RPMI8226 (cell line): ENCODE measurements at places on chromosomes 2 and 18.

- no peak for DNase-seq
These were observed 95.9 kb upstream of the MGAT4A start for GRCh38 chr2:98826856-98827255.

DNA sequence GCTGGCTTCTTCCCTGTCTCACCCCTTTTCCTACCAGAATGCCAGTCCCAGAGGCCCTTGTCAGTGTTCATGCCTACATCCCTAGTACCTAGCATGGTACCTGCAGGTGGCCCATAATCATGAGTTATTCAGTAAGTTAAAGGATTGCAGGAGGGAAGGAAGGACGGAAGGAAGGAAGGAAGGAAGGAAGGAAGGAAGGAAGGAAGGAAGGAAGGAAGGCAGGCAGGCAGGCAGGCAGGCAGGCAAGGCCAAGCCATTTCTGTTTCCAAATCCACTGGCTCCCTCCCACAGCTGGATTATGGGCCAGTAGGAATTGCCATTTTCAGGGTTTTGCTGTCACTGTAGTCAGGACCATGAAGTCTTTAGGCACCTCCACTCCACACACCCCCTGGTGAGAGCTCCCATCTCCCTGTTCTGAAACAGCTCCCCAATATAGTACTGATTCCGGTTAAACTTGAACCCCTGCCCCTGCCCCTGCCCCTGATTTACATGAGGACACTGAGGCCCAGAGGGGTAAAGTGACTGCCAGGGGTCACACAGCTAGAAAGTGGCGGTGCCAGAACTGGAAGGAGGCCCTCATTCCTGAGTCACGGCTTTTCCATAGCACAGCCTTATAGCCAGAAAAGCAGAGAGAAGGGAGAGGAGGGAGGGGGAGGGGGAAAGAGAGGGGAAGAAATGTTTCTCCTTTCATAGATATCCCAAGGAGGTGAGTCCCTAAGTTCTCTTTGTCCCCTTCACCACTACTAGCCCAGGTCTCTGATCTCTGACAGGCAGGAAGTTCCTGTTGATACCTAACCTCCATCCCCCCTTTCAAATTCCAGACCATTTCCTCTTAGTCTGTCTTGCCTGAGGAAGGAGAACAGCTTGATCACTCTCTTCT lies 12.2 kb upstream of the TNS1 start:
- no peak for DNase-seq

DNA sequence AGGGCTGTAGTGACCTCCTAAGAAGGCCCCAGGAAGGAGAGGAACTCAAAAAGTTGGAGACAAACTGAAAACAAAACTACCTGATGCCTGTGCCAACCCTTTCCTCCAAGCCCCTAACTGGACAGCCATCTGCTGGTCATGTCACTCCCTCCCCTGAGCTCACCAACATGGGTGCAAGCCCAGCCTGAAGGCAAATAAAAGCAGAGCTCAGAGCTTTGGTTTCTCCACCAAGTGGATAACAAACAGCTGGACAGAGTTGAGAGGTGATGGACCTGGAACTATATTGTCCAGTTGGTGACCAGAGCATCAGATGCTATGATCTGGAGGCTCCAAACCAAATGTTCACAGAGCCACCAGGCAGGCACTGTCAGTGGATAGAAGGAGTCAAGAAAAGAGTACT lies 34.6 kb upstream of the MAL start:
- no peak for DNase-seq

DNA sequence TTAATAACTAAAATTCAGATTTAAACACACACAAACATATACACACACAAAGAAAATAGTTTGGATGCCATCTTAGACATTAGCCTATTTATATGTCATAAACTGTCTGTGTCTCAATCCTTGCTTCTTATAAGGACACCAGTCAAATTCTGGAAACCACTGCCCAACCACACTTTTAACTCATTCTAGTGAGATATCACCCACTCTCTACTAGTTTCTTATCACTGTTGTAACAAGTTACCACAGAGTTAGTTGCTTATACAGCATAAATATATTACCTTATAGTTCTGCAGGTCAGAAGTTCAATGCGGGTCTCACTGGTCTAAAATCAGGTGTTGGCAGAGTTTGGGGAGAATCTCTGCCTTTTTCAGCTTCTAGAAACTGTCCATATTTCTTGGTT lies 239.1 kb downstream of the MTX2 start:
- no peak for DNase-seq

- DNase-seq = no peak
These were observed 43.3 kb downstream of the CACNB4 start for GRCh38 chr2:152055366-152056108.
